8988T (cell line): ENCODE measurements at places on chromosomes 1 and 21.

- DNase-seq = no peak
These were observed 2.7 kb downstream of the C1QTNF12 start for GRCh38 chr1:1243807-1244191.

DNA sequence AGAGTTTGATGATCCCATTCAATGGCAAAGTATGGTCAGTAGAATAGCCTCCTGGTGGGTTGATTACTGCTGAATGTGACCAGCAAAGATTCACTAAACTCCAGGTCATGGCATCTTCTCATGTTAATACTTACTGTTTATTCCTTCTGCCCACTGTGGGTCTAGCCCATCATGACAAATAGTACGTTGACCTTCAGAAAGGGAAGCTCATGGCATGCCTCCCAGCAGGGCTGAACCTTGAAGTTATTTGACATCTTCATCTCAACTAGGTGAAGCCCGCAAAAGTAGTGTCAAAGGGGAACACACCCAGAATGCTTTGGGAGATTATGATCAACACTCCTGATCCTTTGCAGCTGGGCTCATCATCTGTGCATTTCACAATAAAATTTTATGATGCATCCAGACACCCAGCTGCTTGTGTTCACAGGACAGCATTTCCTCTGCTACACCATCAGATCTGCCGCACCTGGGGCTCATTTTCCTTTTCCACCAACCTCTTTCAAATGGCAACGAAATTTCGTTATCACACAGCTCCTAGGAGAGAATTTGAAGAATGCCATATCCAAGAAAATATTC, 49.6 kb downstream of the HLX start:
- no peak for DNase-seq

DNA sequence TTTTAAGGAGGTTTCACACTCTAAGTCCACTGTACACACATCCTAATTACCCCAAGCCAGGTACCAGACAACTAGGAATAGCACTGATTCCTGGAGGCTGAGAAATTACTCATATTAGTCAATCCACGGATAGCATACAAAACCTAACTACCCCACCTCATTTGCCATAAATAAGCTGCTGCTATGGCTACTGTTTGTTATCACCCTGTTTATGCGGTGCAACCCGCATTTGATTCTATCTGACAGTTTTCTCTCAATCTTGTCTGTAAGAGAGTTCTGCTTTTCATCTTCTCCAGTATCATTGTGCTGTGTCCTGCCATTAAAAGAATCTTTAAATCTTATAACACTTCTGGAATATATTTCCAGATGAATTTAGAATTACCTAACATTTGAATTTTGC, 1496.5 kb downstream of the PLA2G4A start:
- no peak for DNase-seq

DNA sequence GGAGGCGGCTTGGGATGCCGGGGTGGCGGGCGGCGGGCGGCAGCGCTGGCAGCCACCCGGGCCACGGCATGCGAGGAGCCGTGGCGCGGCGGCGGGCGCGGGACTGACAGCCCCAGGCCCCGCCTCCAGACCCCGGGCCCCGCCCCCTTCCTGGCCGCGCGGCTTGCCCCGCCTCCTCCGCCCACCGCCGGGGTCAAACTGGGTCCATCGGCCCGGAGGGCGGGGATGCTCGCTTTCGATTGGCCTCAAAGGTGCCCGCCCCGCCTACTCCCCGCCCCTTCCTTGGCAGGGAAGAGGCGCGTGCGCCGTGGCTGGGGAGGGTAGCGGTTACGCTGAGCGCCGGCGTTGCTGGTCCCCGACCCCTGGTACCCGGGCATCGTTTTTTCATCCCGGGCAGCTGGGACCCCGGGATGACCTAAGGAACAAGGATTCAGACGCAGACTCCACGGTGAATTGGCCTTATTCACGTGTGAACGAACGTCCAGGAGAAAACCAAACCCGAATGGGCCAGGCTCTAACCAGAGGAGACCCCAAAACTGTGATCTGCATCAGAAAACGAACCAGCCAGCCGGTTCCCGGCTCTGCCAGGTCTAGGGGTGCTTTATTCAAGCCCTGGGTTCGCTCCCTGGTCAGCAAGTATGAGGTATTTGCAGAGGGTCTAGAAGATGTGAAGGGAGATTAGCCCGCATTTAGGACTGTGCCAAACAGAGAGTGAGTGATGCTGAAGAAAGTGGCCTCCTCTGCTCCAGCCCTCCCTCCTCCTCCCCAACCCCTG, 117.2 kb upstream of the GUCA2B start:
- peak; percentile 73 for DNase-seq

- DNase-seq = no peak
These were observed 86.7 kb downstream of the USP24 start for GRCh38 chr1:55128418-55128995.

- DNase-seq = no peak
These were observed 2.6 kb upstream of the C1orf141 start for GRCh38 chr1:67137307-67137753.

GRCh38 chr1:229817936-229818335, 191.9 kb downstream of the URB2 start:
- DNase-seq = no peak

GRCh38 chr21:46482225-46482845, 23.6 kb downstream of the DIP2A start:
- no peak for DNase-seq

GRCh38 chr1:14976256-14976655, 177.3 kb upstream of the TMEM51 start:
- DNase-seq = no peak

DNA sequence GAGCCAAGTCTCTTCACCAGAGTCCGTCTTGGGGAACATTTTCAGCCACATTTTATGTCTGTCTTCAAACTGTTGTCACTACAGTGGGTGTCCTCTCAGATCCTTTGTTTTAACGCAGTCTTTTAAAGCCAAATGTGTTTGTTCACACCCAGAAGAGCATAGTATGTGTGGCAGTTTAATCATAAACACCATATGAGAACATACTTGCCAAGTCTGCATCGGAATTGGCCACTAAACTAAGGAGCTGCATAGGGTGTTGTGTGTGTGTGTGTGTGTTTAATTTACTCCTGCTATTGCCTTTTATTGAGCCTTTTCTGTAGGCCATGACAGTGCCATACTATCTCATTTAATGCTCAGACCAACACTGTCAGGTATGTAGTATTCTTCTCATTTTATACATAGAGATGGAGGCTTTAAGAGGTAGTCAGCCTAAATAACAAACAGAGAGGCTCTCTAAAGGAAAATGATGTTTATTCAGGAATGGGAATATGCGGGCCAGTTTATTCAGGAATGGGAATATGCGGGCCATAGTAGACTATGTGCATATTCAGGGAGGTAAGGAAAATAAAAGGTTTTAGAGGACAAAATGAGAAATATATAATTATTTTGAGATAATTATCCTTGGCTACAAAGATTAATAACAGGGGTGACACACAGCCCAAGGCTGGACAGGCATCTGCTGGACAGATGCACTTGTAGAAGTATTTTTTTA, 67.9 kb upstream of the L1TD1 start:
- no peak for DNase-seq

DNA sequence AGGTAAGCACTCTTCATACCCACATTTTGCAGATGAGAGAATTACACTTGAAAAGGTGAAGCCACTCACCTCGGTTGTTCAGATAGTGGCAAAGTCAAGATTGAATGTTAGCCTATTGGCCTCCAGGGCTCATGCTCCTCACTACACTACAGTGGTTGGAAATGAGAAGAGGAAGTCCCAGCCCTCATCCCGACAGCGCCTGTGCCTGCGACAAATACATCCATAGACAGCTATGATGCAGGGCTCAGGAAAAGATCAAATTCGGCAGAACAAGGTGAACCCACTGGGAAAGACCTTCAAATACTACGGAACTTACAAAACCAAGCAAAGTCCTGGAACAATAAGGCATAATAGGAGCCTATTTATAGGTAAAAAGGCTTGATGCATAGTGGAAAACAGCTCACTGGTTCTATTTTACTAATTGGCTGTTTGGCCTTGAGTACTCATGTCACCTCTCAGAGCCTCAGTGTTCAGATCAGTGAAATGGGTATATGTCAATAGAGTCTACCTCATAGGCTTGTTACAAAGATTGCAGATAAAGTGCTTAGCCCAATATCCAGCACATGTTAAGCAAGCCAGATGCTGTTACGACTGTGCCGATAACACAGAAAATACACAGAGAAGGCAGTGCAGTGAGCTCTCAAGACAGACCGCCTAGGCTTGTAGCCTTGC, 3.5 kb downstream of the SPOCD1 start:
- DNase-seq = no peak

- no peak for DNase-seq
These were observed 145.5 kb downstream of the TIAM1 start for GRCh38 chr21:31198575-31198974.

DNA sequence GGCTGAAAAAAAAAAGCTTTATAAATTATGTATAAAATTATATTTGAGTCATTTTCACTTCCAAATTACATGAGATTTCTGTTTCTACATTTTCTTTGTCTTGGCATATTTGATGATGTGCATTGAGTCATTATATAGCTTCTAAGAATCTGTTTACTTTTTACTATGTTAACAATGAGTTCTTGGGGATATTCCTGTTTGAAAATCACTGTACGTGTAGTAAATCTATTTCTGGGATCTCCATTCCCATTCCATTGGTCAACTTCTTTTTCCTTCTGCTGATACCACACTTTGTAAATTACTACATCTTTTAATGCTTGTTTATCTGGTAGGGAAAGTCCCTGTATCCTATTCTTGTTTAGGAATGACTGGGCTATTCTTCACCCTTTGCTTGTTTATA, 43.6 kb downstream of the TNFRSF9 start:
- no peak for DNase-seq

GRCh38 chr1:9872430-9873165, 37.5 kb downstream of the CTNNBIP1 start:
- DNase-seq = no peak

- no peak for DNase-seq
These were observed 57.4 kb upstream of the CAMK1G start for GRCh38 chr1:209526137-209526536.

DNA sequence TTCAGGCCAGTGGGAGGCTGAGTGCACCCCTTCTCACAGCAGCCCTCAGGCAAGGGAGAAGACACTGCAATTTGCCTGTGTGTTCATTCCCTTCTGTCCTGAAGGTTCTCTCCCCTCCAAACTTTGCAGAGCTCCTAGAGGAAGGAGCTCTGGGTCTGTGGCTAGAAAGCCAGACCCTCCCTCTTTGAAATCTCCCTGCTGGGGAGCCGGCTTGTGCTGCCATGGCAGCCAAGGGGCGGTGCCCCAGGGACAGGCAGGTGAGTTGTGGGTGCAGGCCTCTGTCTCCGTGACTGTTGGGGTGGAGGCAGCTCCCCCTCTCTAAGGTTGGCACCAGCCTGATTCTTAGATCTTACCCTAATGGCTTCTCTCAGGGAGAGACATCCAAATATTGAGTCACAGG, 53.0 kb downstream of the OLFML2B start:
- no peak for DNase-seq

DNA sequence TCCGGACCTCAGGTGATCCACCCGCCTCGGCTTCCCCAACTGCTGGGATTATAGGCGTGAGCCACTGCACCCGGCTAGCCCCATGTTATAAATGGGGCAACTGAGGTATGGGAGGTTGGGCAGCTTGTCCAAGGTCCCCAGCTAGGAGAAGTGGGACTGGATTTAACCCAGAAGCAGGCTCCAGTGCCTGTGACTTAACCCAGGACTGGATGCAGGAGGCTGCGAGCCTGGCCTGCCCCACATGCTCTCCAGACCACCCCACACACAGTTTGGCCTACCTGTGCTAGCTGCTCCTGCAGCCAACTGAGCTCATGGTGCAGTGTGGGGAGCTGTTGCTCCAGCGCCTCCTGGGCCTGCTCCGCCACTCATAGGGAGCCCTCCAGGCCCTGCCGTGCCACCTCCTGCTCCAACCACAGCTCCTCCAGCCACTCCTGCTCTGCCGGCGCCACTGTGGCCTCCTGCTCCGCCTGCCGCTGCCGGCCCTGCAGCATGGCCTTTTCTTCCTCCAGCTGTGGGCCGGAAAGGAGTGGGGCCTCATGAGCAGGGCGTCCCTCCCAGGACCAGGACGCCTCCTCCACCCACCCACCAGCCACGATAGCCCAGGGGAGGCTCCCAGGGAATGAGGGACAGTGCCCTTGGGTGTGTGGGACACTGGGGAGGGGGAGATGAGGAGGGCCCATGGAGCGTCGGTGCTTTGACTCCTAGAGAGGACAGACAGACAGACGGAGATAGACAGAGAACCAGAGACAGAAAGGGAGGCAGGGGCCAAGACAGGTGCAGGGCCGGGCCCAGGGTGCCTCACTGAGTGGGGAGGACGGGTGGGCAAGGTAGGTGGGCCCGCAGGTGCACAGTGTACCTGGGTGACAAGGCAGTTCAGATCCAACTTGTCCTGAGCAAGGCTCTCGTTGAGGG, 12.4 kb upstream of the NBPF1 start:
- no peak for DNase-seq

DNA sequence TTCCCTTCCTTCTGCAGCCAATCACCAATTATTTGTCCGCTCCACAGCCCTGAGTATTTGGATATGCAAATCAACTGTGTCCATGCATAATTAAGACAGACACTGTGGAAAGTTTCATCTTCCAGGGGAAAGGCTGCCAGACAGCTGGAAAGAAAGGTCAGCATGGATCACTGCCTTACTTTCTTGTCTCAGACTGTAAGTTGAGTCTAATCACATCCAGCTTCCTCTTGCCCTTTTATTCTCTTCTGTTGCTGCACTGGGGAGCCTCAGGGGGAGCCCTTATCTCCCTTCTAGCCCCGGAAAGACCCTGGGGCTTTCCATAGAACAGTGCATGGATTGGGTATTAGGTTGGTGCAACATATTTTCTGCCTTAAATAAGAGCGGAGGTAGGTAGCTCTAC, 182.9 kb downstream of the OMA1 start:
- DNase-seq = no peak

- no peak for DNase-seq
These were observed at the start of gene COL16A1 for GRCh38 chr1:31703431-31704270. Gene COL16A1 (minus strand): TSS chr1:31704017. CDS start chr1:31702193, 1,824 bp downstream.
